ENCODE measurements at places on chromosomes 12 and 14.

- DNase-seq = no peak
These were observed 170.7 kb downstream of the PPFIA2 start for GRCh38 chr12:81588235-81589008.

DNA sequence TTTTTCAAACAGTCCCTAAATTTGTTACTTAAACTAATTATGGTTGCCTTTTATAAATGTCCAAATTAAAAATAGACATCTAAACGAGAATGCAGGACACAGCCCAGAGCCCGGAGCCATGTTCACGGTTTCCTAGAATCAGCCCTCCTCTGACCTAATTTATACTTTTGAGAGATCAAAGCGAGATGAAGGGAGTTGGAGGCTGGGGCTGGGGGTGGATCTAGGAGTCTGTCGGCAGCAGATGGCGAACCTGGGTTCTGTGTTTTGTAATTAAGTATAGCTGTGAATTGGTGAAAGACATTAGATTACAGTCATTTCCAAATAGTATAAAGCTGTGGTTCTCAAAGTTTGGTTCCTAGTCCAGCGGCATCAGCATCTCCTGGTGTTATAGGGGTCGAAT is 210.1 kb downstream of the SLC41A2 start:
- DNase-seq = no peak

DNA sequence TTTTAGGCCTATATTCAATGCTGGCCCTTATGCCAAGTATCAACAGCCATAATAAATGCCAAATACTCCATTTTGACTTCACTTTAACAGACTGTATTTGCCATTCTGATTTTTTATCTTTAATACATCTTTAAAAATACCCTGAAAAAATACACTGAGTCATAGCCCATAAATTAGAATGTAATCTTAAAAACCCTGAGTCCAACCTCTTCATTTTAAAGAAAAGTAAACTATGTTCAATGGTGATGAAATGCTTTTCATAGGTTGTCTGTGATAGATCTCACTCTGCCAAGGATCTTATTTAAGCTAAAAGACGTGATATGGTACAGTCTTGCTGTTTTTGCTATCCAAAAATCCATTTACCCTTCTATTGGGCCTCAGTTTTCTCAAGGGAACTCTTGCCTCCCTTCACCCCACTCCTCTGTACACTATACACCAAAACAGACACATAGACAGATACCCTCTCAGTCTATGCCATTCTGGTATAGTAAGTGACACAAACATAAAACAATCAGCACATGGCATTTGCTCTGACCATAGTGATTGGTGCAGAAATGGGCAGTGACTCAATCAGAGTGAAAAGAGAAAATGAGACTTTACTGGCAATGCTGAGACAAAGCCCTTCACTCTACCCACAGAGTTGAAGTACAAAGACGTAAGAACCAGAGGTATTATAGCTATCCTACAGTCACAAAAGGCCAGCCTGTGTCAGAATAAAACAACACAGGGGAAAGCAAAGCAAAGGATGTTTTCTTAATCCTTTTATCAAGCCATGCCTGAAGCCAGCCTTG is 49.1 kb downstream of the BTG1 start:
- DNase-seq = no peak

GRCh38 chr12:117587631-117588287 is 226.3 kb upstream of the NOS1 start:
- peak; percentile 32 for DNase-seq
